ENCODE measurements at places on chromosomes 4 and X.
A peak's percentile ranks its signal among the peaks of the same experiment; 100 is the strongest.

- DNase-seq = no peak
Observed at GRCh38 chrX:12986164-12986779, 11.4 kb downstream of the TMSB4X start.

GRCh38 chr4:26887809-26888208 is 27.2 kb downstream of the STIM2 start:
- no peak for DNase-seq

DNA sequence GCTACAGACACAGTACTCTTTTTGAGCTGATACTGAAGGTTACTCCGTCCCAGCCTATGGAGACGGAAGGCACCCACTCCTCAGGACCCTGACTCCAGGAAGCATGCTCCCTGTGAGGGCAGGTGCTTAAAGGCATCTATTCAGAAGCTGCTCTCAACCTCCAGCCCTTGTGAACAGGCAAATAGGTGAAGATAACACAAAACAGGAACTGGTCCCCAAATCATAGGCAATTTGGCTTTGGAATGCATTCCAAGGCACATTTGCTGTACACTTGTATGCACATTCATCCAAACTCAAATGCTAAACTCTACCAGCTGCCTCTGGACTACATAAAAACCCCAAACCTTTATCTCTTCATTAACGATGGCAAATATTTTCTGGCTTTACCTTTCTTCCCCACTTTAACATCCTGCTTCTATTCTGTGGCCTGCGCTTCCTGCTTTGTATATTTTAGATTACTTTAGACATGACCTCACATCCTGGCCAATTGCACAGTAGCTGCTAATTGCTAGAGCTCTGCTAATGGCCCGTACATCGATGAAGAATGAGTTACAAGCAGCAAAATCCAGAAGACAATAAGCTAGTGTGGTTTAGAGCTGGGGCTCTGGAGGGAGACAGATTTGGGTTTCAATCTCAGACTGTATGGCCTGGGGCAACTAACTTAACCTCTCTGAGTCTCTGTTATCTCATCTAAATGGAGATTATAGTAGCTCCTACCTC is 3.2 kb downstream of the SEL1L3 start:
- peak; percentile 21 for DNase-seq

GRCh38 chrX:21581479-21581878 is 76.7 kb downstream of the KLHL34 start:
- DNase-seq = peak; percentile 2

DNA sequence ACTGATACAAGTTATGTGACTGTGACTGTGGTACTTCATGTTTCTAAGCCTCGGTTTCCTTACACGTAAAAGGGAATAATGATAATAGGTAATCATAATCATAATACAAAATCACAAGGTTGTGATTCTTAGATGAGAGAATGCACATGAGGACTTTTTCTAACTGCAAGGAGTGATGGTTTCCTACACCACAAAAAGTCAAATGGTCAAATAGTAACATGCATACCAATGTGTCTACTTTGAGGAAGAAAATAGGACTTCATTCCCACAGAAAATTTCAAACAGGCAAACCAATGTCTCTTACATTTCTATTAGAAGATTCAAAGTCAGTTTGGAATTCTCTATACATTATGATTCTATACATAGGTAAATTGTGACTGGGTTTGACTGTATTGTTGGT is 368.7 kb upstream of the FTHL17 start:
- no peak for DNase-seq

GRCh38 chrX:107154787-107155620 is 36.4 kb upstream of the RBM41 start:
- DNase-seq = peak; percentile 17

DNA sequence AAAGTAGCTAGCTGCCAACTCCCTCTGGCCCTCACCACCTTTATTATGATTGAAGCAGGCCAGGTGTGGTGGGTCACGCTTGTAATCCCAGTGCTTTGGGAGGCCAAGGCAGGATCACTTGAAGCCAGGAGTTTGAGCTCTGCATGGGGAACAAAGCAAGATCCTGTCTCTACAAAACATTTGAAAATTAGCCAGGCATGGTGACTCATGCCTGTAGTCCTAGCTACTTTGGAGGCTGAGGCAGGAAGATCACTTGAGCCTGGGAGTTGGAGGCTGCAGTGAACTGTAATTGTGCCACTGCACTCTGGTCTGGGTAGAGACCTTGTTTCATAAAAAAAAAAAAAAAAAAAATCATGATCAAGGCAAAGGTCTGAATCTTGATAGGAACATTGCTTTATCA is 467.0 kb upstream of the DIPK2B start:
- peak; percentile 47 for DNase-seq

GRCh38 chrX:107676559-107677378 is 48.5 kb downstream of the PRPS1 start:
- DNase-seq = peak; percentile 84

DNA sequence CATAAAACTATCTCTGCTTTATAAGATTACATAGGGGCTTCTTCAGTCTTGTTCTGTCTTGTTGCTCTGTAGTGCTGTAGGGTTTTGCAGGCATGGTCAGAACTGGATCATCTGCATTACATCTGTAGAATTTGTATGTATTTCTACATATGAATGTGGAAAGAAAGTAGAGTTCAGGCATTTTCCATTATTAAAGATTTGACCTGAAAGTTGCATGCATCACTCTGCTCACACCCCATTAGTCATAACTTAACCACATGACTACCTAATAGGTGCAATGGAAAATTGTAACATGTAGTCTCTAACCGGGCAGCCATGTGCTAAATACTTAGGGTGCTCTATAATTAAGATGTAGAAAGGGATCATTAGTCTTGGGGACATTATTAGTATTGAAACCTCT is 45.7 kb upstream of the AGA start:
- no peak for DNase-seq

- DNase-seq = no peak
Observed at GRCh38 chrX:54484666-54485065, 11.4 kb downstream of the FGD1 start.

- no peak for DNase-seq
Observed at GRCh38 chr4:152323221-152323620, 212.7 kb downstream of the FBXW7 start.

DNA sequence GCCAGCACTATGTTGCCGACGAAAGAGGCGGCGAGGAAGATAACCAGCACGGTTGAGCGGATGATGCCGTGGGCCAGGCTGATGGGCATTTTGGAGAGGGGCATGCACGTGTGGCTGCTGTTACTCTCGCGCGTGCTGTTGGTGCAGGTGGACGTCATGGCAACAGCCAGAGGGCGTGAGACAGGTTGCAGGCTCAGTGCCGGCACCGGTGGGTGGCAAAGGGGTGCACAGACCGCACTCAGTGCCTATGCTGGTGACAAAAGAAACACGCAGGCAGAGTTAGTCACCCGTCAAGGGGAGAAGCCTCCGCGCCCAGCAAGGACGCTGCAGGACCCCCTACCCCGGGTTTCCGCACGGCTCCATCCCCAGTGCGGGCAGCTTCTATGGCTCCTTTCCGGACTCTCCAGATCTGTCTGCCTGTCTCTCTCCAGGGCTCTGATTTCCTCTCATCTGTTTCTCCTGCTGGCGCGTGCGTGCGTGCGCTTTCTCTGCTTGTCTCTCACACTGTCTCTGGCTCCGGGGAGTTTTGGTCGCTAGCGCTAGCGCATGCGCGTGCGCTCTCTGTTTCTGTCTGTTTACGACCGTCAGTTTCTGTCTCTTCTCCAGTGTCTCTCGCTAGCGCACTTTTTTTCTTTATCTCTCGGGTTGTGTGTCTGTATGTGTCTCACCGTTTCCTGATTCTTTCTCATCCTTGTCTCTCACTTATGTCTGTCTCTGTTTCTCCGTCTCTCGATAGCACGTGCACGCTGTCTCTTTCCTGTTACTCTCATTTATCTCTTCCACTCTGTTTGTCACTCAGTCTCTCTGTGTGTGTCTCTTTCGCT is 2.1 kb downstream of the GPR101 start:
- peak; percentile 30 for DNase-seq

GRCh38 chrX:107450823-107451509 is 1.5 kb downstream of the FRMPD3 start:
- no peak for DNase-seq

GRCh38 chrX:9062641-9063040 is 28.7 kb upstream of the FAM9B start:
- no peak for DNase-seq

- DNase-seq = no peak
Observed at GRCh38 chr4:15161439-15161838, 159.2 kb downstream of the CPEB2 start.

- peak; percentile 60 for DNase-seq
Observed at GRCh38 chrX:10447564-10448214, 172.7 kb downstream of the MID1 start.

DNA sequence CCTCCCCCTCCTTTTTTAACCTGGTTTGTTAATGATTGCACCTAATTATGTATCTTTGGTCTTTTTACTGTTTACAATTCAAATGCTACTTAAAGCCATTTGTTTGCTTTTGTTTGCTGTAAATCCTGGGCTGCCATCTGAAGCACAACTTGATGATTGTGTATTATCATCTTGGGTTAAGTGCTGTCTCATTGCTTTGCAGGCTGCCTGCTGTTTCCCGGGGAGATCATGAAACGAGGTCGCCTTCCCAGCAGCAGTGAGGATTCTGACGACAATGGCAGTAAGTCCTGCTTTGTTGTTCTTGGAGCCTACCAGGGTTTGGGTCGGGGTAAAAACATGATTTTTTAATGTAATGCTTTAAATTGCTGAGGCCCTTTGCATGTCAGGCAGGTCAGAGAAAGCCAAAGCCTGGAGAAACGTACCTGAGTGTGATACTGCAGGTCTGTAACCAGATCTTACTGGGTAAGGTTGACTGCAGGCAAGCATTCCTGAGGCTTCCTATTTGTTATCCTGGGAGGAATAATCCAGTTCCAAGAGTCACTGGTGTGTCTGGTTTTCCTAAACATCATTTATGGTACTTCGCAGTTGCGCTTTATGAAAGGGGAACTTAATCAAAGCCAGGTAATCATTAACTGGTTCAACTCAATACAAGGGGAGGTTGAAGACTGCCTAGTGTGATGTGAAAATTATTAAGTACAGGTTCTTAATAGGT is 22.2 kb downstream of the JADE1 start:
- peak; percentile 22 for DNase-seq

GRCh38 chrX:16639966-16640365 is 10.0 kb upstream of the S100G start:
- DNase-seq = no peak

- no peak for DNase-seq
Observed at GRCh38 chrX:9693307-9694001, 72.2 kb downstream of the GPR143 start.

DNA sequence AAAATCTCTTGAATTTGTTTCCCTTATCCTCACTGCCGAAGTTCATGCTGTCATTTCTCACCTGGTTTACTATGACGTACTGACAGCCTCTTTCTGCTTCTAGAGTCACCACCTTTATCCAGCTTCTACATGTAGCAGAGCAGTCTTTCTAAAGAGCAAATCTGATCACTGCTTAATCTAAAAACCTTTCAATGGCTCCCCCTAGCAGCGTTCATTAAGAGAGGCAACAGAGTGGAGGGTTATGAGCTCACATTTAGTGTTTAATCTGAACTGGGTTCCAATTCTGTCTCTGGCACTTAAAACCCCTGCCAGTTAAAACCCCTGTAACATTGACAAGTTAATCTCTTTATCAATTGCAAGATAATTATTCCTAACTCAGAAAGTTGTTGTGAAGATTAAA is 4.4 kb downstream of the RBPJ start:
- peak; percentile 54 for DNase-seq

GRCh38 chrX:31136144-31136611 is 64.3 kb upstream of the FTHL17 start:
- no peak for DNase-seq

GRCh38 chr4:100060765-100061416 is 110.8 kb upstream of the H2AZ1 start:
- DNase-seq = no peak

DNA sequence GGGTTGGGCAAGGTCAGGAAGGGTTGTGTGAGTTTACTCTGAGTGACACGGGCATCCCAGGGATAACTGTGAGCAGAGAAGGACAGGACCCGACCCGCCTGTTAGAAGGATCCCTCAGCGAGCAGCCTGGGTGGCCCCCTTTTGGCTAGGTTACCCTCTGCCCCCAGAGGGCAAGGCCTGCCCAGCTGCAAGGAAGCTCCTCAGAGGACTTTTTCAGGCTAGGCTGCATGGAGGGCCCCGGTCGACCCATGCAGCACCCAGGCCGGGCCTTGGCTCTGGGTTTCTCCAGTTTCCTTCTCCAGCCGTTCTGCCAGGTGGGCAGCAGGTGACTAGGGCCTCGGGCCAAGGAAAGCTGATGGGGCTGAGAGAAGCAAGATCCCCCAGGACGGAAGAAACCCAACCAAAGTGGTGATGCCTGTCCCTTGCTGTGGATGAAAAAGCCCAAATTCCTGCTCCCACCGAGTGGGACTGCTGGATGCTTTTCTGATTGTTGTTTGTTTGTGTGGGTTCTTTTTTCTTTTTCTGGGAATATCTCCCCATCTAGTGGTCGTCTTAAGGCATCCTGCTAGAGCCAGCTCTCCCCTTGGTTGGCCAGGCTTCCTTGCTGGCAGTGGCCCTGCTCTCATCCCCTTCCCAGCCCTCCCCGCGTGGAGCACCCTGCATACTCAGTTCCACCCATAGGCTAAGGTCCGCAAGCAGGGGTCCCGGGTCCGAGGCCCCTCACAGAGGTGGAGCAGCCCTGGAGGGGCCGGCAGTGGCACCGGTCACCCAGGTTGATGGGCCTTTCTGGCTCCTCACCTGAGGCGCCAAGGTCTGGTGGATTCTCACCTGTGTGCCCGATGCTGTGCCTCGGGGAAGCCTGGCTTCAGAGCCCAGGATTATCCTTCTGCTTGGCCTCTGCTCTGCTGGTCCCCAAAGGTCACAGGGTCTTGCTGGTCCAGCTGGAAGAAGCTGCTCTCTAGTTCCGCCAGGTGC is 1.8 kb downstream of the ZFP92 start:
- DNase-seq = no peak
